ENCODE measurements at places on chromosomes 16 and 17.

GRCh38 chr17:68461122-68461539 lies 3.8 kb upstream of the WIPI1 start:
- DNase-seq: no peak

- DNase-seq: no peak
Measured at GRCh38 chr17:30429155-30429554, 48.1 kb upstream of the GOSR1 start.

DNA sequence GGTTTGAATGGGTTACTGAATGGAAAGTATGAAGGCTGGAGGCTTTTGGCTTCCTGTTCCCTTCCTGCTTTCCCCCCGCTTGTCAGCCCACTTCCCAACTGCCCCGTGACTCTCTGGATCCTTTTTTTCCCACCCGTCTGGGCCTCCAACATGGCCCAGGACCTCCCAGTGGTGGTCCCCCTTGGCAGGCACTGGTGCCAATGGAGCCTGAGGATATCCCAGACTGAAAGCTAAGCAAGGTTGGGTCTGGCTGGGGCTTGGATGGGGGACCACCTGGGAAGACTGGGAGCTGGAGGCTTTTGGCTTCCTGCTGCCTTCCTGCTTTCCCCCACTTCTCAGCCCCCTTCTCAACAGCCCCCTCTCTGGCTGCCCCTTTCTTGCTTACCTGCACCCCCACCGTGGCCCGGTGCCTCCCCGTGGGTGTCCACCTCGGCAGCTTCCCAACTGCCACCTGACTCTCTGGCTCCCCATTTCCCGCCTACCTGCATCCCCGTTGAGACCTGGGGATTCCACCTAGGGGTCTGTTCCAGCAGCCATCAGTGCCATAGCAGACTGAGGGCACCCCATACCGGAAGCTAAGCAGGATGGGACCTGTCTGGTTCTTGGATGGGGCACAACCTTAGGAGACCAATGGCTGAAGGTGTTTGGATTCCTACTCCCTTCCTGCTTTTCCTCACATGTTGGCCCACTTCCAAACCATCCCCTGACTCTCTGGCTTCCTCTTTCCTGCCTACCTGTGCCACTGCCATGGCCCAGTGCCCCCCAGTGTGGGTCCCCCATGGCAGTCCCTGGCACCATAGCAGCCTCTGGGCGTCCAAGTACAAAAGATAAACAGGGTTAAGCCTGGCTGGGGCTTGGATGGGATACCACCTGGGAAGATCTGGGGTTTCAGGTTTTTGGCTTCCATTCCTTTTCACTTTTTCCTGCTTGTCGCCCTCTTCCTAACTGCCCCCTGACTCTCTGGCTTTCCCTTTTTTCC lies 2295.3 kb downstream of the TP53TG3F start:
- no peak for DNase-seq

DNA sequence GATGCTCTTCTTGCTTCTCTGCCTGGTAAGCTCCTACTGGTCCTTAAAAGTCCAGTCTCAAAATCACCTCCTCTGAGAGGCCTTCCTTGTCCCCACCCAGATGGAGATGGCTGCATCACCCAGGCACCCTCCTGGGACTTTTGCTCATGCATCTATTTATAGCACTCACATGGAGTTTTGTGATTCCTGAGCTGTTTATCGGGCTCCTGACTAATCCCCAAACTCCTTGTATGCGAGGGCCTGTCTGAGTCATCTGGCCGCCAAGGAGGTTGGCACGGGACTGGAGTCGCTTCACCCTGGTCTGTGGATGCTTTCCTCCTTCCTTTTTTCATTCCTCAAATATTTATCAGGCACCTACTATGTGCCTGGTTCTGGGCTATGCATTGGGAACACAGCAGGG lies 2.3 kb upstream of the MAP2K3 start:
- no peak for DNase-seq

- no peak for DNase-seq
Measured at GRCh38 chr17:71522383-71522782, 598.4 kb upstream of the SOX9 start.

DNA sequence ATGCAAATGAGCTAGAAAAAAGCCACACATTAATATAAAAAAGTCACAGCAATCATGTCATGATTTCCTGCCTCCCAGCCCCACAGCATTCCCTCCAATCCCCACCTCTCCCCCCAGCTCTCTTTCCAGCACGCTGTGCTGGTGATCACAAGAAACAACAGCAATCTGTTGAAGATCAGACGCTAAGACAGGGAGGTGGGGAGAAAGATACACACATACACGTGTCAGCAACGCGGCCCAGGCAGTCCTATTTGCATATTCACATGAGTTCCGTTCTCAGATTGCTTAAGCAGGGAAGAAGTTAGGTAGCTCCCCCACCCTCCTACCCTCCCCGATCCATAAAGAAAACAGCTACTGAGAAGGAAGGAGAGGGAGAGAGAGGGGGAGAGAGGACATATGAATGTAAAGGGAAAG lies 405.5 kb upstream of the PSMD7 start:
- no peak for DNase-seq

GRCh38 chr17:46868689-46869187 lies 17.4 kb downstream of the WNT9B start:
- no peak for DNase-seq

Data from activated naive CD4-positive, alpha-beta T cell treated with anti-CD3 and anti-CD28 coated beads, Interleukin-2, amount 10 ng/mL, durations not matched to agents 7 days and 5 days (primary cell).